Stimulated activated CD4-positive, alpha-beta T cell treated with anti-CD3 and anti-CD28 coated beads, TNF-alpha, amount 100 ng/mL, for 4 hours (primary cell): ENCODE measurements at places on chromosomes 5 and 9.

DNA sequence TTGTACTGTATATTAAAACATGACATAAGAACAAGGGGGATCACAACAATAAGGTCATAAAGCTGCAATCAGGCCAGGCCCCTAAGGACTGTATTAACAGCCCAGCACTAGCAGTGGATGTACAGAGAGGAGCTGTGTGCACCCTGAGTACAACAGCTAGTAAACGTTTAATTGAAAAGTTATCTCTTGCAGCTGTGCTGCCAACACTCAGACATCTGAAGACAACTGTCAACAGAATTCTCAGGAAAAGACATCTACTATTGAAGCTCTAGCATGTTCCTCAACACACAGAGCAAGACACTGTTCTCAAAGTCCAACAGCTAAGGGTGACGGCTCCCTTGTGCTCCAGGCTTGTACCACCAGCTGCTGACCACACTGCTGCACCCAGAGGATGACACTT, 199.6 kb downstream of the DCP2 start:
- no peak for DNase-seq

DNA sequence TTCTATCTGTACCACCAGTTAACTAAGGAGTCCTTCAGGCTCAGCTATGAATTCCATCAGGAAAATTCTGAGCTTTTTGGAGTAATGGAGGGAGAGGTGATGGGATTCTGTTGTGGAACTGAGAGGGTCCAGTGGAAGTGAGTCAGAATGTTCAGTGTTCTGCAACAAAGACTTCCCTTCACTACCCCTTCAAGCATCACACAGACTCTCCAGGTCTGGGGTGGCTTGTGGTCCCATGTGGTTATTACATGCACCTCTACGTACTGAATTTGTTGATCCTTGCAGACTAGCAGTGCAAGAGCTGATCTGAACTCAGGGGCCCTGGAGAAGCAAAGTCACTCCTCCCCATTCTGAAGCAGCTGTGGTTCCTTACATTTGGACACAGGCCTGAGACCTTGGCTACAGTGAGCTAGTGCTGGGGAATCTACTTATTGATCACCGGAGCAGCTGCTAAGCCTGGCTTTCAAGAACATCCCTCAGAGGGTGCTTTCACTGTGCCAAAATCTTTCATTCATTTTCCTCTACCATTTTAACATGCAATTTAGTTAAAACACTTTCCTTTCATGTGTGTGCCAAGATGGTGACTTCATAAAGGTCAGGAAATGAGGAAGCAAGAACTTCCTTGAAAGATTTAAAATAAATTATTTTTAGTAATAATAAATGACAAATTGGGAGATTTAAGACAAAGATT, 75.0 kb upstream of the TNC start:
- DNase-seq = no peak

- no peak for DNase-seq
Observed at GRCh38 chr5:77741608-77742007, 34.5 kb downstream of the TBCA start.

DNA sequence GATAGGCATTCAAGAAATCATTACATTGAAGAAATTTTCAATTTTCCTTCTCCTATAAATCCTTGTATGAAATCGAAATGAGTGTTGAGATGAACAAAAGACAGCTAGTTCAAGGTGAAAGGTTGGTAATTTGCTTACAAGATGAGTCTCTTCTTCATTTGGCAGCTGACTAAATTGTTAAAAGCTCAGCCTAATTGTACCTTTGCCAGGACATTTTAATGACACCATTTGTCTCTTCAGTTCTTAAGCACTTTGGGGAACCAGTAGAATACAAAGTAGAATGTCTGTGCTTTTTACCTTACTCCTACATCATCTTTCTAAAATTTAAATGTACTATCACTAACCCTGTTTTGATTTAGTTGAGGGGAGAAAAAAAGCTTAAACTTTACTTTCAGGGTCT, 59.4 kb downstream of the GRAMD2B start:
- no peak for DNase-seq

GRCh38 chr5:53934151-53934820, 373.8 kb downstream of the NDUFS4 start:
- DNase-seq = no peak

- no peak for DNase-seq
Observed at GRCh38 chr5:8396246-8396645, 527.3 kb downstream of the MTRR start.

- DNase-seq = no peak
Observed at GRCh38 chr5:102666164-102666946, 88.8 kb upstream of the PAM start.

DNA sequence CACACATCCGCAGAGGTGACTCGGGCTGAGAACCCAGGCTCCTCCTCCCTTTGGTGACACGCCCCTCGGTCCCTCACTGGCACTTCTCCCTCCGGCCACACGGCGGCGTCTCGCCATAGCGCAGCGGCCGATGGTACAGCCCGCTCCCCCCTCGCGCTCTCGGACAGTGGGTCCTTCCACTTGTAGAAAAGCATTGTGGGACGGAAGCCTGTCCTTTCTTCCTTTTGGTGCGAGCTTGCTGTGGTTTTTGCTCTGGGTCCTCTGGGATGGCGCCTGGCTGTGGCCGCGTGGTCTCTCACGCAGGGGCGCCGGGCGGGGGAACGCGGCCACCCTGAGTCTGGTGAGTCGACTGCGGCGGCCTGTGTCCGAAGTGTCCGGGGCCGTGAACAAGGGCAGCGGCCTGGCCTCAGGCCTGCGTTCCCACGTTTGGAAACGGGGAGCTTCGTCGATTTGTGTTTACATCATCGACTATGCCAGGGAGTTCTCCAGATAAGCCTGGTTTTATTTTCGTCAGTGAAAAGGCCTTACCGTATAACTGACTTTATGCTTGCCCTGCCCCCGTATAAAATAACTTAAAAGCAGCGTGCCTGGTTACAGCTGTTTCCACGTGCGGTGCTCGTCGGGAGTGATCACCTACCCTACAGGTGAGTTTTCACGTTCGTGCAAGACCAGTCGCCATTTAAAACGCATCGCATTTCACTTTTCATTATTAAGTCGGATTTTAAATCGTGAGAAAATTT, 258.3 kb downstream of the EPB41L4A start:
- peak; percentile 86 for DNase-seq

- DNase-seq = no peak
Observed at GRCh38 chr5:123286891-123287290, 136.3 kb downstream of the CEP120 start.

- DNase-seq = no peak
Observed at GRCh38 chr9:87122947-87123685, 175.8 kb upstream of the GAS1 start.

DNA sequence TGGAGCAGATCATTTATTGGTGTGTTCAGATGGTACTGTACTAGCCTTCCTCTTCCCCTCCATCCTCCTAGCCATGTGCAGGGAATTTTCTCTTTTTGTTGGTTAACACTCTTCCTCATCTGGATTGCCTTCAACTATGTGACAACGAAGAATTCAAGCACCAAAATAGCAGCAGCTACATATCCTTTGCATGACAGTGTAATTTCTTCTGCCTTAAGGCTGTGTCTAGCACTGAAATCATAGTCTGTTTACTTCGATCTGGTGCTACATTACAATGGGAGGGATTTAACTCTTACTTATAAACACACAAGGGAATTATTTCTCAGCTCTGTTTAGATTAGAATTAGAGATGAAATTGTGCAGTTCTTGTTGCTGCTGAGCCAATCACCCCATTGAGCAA, 260.4 kb downstream of the ARL15 start:
- no peak for DNase-seq

DNA sequence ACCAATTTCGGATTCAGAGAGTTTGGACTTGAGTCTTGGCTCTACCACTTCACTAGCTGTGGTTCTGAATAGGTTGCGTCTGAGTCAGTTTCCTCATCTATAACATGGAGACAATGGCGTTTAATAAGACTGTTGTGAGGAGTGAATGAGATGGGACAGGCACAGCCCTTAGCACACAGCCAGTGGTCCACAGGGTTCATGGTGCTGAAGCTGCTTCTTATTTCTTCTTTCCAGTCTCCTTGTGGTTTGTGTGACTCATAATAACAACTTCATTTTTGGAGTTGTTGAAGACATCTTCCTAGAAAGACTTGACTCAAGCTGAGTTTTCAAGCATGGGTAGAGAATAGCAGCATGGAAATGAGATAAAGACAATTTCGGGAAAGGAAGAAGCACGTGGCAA, 172.6 kb upstream of the PPP2R2B start:
- DNase-seq = no peak

DNA sequence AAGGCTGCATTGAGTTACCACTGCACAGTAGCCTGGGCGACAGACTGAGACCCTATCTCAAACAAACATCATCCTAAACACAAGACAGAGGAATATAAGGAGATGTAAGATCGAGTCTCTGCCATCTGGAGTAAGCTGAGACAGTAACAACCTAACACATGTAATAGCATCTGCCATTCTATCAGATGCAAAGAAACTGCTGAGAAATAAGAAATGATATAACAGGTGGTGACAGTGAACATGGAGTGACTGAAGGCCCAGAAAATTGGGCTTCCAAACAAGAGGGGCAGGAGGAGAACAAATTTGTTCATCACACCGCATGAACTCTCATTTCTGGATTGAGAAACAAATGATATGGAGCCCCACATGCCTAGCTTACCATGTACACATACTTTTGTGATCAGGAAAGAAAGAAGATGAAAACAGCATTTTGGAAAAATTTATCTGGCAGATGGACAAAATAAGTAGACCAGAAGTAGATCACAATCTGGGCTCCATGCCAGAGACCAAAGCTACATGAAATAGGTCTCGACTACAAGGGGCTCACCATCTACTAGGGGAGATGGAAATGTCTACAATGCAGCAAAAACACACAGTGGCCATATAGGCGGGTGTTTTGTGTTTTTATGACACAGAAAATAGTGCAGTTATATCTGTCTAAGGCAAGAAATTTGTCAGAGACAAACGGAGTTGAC, 45.5 kb downstream of the ECPAS start:
- DNase-seq = no peak

- no peak for DNase-seq
Observed at GRCh38 chr5:111532886-111533582, 20.7 kb upstream of the STARD4 start.

GRCh38 chr5:36665628-36666027, 59.2 kb downstream of the SLC1A3 start:
- no peak for DNase-seq

GRCh38 chr9:83432104-83432627, 106.0 kb downstream of the FRMD3 start:
- no peak for DNase-seq

- DNase-seq = no peak
Observed at GRCh38 chr5:33650911-33651310, 210.1 kb downstream of the TARS1 start.

- no peak for DNase-seq
Observed at GRCh38 chr5:149852641-149853330, 91.8 kb downstream of the PDE6A start.

- peak; percentile 25 for DNase-seq
Observed at GRCh38 chr5:80672140-80672736, 17.5 kb upstream of the DHFR start.

DNA sequence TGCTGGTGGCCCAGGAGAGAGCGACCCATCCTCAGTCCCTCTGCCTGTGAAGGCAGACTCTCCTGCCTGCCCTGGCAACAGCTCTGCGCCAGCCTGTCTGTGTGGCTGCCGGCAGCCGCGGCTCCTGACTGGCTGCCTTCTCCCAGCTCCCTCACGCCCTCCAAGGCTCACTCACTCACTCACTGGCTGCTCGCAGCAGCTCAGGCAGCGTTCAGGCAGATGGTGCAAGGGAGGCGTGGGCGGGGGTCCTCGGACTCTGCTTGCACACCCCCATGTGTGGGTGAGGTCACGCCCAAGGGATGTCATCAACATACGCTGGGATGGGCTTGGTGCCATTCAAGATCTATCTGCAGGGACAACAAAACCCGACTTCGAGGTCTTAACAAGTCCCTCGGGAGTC, 66.7 kb downstream of the DAB2IP start:
- no peak for DNase-seq

GRCh38 chr5:171715551-171715950, 70.1 kb upstream of the SMIM23 start:
- DNase-seq = no peak

DNA sequence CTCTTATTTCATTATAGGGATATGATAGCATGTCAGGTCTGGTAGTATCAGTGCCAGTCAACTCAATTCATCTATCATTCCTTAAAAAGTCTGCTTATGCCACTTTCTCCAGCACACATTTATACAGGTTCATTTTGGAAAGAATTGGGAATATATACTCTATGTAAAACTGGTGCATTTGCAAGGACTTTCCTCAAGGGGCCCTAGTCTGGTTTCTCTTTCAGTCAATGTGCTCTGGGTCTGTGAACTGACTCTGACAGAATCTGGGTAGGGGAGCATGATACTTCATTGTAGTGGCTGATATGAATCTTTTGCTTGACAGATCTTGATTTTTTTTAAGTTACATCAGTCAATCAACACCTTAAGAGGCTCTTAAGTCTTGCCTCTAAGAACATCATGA, 313.9 kb downstream of the HTR1A start:
- no peak for DNase-seq

DNA sequence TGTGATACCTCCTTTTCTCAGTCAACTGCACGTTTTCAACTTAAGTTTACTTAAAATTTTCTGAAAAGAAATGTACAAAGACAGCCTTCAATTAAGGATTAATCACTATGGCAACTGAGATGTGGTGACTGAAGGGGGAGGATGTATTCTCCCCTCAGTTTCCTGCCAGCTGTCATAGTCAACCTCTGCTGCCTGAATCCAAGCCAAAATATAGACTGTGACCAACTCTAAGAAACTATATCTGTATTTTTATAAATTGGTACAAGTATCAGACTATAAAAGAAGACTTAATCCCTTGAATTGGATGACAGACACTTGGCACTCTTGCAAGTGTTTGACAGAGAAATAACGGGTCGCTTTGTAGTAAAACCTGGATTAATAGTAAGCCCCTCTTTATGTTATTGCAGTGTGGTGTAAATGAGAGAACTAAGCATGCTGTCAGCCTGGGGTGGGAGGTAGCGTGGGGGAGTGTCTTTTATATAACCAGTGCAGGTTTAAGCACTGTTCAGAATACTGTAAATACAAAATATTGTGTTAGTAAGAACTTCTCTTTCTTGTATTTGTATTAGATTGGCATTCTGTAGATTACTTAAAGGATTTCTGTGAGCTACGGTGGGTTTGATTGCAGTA, 106.4 kb downstream of the ERCC6L2 start:
- DNase-seq = no peak

GRCh38 chr5:141637767-141638419, 1.1 kb downstream of the RELL2 start:
- DNase-seq = peak; percentile 29

DNA sequence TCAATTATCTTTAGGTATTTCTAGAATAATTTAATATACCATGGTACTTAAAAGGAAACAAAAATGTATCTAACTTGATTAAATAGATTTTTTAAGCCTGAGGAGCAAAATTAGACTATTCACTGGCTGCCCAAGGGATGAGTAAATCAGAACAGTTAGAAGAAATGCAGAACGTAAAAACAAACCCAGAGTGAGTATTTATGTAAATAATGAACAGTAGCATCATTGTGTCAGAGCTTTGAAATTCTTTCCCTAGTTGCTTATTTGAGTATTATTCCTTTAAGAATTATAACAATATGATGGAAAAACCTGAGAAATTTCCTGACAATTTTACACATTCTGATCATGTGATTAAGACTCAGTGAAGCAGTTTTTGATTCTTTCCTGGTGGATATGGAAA, 200.9 kb downstream of the GDNF start:
- DNase-seq = no peak
